GM13977 (cell line): ENCODE measurements at places on chromosomes 7 and 10.

DNA sequence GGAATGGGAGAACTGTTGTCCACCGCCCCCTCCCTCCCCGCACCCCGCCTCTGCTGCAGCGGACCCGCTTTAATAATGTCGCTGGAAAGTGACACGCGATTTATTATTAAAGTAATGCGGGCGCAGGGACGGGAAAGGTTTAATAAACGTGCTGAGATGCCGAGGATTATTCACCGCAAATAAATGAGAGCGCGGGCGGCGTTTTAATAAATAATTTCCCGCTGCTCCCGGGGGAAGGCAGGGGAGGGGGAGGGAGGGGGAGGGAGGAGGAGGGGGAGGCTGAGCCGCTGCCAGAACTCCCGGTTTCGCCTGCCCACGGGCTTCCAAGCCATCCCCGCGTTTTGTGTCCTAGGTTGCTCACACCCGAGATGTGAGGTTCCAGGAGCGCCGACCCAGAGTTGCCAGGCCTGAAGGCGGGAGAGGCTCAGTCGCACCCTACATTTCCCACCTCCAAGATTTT is 5.1 kb downstream of the KAZALD1 start:
- no peak for DNase-seq

GRCh38 chr10:73239908-73240307 is 7.1 kb downstream of the DNAJC9 start:
- no peak for DNase-seq

DNA sequence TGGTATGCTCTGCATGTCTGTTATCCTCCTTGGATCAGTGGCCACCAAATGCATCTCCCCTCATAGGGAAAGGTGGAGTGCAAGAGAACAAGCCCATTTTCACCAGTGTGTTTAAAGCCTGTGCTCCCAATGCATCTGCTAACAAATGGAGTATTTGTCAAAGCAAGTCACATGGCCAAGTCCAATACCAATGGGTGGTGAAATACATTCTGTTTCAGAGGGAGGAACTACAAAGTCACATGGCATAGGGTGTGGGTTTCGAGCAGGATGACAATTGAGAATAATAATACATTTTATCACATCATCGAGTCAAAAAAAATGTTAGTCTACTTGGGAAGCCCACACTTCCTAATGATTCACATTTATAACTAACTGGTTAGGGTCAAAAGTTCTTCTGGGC is 62.7 kb downstream of the SUGCT start:
- no peak for DNase-seq

DNA sequence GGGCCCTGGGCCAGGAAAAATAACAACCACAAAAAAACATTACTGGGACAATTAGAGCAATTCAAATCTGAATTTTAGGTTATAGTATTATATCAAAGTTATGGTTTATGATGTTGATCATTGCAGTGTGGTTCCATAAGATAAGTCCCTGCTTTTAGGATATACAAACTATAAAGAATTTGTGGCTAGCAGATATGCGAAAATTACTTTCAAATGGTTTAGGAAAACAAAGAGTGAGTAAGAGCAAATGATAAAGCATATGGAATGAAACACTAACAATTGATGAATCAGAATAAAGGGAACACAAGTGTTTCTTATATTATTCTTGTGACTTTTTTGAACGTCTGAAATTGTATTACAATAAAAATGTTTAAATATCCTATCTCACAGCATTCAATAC is 64.4 kb upstream of the HECTD2 start:
- DNase-seq: no peak

DNA sequence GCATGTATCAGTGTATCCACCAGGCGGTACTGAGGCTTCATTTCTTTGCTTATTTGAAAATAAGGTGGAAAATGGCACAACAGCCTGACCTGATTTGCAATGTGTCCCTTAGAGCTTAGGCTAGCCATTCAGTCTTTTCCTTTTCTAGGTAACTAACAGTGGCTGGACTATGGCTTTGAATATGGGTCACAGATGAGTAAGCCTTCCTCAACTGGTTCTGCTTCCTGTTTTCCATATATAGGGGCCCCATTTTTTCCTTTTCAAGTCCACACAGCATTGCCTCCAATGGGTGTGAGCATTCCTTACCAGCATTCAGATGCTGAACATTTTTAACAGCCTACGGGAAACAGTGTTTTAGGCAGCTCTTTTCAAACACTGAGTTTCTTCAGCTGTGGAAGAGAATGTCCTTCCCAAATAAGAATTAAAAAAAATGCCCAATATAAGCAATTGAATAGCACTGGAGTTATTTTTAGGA is 3.9 kb upstream of the ITGB1 start:
- no peak for DNase-seq

DNA sequence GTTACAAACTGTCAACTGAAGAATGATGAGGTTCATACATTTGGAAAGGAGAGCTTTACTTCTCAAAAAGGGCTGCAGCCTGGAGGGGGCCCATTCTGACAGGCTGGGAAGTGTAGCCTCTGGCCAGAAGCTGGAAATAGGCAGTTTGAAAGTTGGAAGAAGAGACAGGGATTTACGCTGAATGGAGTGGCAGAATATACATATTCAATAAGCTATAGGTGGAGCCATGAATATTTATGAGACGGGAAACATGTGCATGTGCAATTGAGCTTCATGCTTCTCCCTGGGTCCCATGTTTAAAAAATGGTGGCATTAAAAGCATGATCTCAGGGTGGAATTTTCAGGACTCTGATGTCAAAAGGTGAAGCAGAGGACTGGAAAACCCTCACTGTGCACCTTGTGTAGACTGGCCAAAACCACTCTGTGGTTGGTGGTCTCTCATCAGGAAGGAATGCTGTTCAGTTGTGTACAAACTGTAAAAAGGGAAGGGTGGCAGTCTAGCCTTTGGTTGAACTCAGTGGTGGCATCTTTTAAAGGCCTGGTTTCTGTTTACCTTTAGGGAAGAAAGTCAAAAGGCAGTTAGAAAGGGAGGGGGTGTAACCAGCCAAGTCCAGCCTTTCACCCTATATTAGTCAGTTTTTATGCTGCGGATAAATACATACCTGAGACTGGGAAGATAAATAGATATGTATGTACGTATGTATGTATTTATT is 7.2 kb upstream of the ACTR3B start:
- no peak for DNase-seq

GRCh38 chr7:46291601-46292150 is 370.6 kb upstream of the IGFBP3 start:
- peak; percentile 12 for DNase-seq

DNA sequence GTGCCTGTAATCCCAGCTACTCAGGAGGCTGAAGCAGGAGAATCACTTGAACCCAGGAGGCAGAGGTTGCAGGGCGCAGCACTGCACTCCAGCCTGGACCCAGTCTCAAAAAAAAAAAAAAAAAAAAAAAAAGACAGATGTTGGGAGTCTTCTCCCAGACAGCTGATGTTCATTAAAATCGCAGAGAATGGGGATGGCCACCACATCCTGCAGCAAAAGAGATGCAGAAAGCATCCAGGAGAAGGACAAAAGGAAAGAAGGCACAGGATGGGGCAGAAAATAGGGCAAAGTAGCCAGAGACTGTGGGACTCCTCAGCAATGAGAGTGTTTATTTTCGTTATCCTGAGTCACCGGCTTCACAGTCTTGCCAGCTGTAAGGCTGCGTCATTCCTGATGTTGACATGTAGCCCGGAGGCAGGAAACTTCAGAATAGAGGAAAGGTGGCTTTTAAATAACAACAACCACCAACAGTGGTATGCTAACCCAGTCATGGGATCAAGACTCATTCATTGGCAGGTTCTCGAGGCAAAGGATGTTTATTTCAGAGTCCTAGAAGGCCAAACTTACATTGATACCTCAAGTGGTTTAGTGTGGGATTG is 149.5 kb upstream of the SVIL start:
- no peak for DNase-seq

- DNase-seq: no peak
Observed at GRCh38 chr10:69044546-69044945, 43.4 kb upstream of the SRGN start.

GRCh38 chr7:102834999-102835398 is 77.8 kb upstream of the LRRC17 start:
- peak; percentile 56 for DNase-seq

GRCh38 chr10:11227103-11227502 is 209.4 kb downstream of the CELF2 start:
- DNase-seq: no peak

DNA sequence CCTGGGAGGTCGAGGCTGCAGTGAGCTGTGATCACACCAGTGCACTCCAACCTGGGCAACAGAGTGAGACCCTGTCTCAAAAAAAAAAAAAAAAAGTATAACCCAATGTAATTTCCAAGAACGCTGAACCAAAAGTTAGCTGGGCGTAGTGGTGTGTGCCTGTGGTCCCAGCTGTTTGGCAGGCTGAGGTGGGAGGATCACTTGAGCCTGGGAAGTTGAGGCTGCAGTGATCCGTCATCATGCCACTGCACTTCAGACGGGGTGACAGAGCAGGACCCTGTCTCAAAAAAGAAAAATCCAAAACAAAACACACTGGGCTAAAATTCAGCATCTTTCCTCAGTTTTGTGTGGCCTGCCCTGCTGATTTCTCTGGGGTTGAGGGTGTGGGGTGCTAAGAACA is 21.1 kb downstream of the HNRNPA2B1 start:
- no peak for DNase-seq

GRCh38 chr7:9776900-9777299 is 1196.8 kb upstream of the PHF14 start:
- no peak for DNase-seq

DNA sequence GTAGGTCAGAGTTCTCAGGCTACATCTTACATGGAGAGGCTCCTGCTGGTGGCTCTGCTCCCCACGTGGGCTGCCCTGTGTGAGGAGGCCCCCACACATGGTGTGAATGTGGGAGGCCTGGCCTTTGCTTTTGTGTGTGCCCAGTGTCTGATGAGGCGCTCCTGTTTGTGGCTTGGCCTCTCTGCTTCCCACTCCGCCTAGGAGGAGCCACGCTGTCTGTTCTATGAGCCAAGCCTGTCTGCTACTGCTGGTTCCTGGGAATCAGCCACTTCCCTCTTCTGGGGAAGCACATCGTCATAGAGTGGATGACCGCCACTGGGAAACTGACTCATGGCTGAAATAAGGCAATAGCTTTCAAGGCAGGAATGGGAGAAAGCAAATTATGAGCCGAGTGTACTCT is 87.1 kb downstream of the CYP26A1 start:
- DNase-seq: no peak

GRCh38 chr7:116741625-116742316 is 69.8 kb downstream of the MET start:
- DNase-seq: no peak

GRCh38 chr10:48608976-48609375 is 4.1 kb upstream of the ARHGAP22 start:
- DNase-seq: no peak

DNA sequence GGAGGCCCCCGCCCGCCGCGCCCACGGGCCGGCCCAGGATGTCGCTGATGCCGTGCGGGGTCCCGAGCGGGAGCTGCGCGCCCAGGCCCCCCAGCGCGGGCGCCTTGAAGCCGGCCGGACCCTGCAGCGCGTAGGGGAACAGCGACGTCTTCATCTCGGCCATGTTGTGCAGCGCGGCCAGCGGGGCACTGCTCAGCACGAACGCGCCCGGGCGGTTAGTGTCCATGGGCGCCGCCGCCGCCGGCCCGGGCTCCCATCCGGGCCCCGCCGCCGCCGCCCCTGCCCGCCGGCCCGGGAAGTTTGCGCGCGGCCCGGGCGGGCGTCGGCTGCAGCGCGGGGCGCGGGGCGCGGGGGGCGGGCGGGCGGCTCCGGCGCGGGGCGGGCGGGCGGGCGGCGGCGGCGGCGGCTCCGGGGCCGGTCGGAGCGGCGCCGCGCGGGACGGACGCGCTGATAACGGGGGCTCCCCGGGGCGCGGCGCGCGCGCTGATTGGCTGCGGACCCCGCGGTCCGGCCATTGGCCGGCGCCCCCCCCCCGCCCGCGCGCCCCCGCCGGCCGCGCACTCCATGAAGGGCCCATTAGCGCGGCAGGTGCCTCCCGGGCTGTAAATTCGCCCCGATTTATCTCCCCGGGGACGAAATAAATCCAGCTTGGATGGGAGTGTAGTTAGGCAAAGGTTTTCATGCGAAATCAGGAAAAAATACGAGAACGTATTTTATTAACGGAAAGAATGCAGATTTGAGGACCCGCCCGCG is at the start of gene NKX6-2:
Gene NKX6-2 (minus strand): TSS at position 425 of the 753 bp plus-strand sequence. CDS start 199 bp downstream, at position 226.
- no peak for DNase-seq

GRCh38 chr7:29276199-29276598 is 81.6 kb downstream of the CHN2 start:
- no peak for DNase-seq

DNA sequence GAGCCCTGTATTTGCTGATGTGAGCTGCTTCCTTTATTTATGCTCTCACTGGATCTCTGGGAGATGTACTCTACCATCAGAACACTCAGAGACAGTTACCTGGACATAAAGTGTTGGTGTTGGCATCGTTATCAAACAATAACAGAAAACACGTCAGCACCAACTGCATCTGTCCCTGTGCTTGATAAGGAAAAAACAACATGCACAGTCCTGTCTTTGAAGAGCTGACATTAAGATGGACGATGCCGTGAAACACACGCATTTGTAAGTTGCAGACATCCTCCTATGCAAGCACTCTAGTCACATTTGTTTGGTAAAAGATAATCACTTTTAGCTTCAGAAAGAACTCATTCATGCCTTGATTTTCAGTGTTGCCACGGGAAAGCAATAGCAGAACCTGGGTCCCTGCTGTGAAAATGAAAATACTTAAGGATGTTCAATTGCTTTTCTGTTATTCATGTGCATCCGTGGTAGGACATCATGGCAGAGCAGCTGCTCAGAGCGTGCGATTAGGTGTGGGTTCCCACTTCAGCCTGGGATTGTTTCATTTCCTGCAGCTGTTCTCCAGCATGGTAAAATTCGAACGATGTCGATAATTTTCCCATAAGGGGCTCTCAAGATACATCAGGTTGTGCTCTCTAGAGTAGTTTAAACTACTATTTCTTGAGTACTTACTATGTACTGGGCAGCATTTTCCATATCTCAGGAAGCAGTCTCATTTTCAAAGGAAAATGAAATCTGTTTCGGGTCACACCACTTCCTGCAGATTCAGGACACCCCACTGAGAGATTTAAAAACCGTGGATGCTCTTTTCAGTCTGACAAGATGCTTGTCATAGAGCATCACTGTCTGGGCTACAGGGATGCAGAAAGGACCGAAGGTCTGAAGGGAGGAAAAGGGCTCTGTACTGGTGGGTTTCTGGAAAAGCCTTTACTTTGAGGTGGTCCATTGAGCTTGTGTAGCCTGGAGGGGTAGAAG is 248.7 kb downstream of the CAMK1D start:
- no peak for DNase-seq

DNA sequence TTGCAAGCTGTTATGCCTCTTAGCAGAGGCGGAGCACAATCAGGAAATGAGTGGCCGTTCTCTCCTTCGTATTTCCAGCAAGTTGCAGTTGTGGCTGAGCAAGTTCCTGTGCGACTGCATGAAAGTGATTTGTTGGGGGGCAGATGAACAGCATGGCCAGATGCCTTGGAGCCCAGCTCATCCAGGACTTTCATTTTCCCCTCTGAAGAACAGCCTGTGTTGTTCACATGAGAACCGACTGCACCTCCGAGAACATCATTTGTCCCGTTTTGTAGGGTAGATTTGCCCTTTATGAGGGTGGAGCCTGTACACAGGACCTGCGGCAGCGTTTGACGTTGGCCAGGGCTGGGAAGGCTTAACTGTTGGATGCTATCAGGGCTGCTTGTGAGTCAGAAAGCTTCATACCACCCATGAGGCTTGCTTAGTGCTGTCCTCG is 4.4 kb downstream of the BAG3 start:
- DNase-seq: no peak
